Activated CD4-positive, alpha-beta T cell treated with anti-CD3 and anti-CD28 coated beads, Interleukin-2, Interleukin-4, amounts not matched to agents 100 ng/mL and 50 ng/mL, durations not matched to agents 16 hours and 8 hours (primary cell): ENCODE measurements at places on chromosomes 5 and 9.

GRCh38 chr5:56876327-56876726 lies 33.1 kb upstream of the SETD9 start:
- DNase-seq: no peak

- DNase-seq: no peak
Observed at GRCh38 chr5:139635606-139636206, 12.4 kb upstream of the CXXC5 start.

DNA sequence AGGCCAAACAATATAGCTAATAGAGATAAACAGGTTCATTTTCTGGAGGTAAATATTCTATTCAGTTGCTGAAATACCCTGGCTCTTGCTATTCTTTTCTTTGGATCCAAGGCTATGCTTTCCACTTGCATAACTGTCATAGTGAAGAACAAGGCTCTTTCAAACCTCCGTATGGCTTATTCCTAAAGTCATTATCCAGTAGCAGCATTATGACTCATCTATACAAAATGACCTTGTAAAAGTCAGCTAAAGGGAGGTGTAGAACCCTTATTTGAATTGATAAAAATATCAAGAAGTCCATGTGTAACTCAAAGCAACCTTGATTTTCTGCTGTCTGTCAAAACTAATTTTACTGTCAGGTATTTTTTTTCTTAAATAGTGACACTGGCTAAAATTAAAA lies 447.8 kb downstream of the PLK2 start:
- DNase-seq: no peak

GRCh38 chr5:34656700-34657273 lies 659 bp downstream of the RAI14 start:
- DNase-seq: no peak

DNA sequence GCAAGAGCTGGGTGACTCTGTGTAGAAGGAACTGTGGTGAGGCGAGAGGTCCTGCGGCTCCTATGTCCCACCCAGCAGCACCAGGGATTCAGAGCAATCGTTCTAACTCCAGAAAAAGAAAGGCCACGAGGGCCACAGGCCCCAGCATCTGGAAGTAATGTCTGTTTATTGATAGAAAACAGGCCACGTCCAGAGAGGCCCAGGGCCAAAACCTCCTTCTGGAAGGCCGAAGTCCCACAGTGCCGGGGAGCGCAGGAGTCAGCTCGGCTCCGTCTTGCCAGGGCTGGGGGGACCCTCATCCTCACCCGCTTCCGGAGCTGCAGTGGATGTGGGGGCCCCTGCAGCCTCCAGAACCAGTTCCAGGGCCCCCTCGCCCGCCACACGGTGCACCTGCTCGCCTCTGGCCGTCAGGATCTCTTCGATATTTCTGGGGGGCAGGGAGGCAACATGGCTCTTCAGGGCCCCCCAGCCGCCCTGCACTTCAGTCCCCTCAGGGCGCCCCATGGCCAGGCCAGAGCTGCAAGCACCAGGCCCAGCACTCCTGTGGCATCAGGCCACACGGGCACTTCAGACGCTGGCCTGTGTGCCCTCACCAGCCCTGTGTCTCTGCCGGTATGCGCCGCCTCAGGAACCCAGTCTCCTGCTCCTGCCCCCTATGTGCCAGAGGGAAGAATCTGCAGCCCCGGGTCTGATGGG lies 1.6 kb downstream of the DNLZ start:
- DNase-seq: no peak

DNA sequence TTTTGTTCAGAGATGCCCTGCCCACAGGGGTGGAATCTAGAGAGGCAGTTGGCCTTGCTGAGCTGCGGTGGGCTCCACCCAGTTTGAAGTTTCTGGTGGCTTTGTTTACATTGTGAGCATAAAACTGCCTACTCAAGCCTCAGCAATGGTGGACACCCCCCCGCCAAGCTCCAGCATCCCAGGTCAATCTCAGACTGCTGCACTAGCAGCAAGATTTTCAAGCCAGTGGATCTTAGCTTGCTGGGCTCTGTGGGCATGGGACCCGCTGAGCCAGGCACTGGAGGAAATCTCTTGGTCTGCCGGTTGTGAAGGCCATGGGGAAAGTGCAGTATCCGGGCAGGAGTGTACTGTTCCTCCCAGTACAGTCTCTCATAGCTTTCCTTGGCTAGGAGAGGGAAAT lies 55.5 kb downstream of the MINAR2 start:
- DNase-seq: no peak

- DNase-seq: no peak
Observed at GRCh38 chr5:173452119-173452905, 124.1 kb upstream of the STC2 start.

DNA sequence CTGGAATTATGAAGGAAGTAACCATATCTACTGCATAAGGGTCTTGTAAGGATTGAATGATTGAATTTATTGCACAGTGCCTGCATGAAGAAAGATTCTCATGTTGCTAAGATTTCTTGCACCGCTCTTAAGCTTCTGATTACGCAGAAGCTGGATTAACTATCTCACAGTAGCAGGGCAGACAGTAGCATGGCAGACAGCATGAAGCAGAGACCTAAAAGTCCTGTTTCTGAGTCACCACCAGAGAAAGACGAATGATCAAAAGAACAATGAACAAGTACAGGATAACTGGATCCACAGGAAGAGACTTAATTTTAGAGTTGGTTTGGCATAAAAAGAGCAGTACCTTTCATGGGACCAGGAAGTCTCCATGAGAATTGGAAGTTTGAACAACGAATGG lies 142.4 kb downstream of the MAPKAP1 start:
- no peak for DNase-seq

DNA sequence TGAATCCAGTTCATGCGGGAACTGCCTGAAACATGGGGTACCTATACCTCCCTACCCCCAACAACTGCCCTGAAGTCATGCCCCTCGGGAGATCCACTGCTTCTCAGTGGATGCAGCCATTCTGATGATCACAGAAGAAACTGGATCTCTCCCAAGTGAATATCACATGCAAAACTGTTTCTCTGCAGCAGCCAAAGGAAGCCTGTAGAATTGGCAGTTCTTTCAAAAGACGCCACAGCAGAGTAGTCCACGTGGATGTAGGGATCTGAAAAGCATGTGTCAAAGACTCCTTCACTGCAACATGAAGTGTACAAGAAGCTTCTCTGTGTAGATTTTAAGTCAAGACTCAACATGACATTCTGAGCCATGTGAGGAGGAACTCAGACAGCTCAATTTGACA lies 286.7 kb downstream of the NR3C1 start:
- no peak for DNase-seq
